ENCODE measurements at places on chromosomes 2 and 18.

- no peak for DNase-seq
These were observed 307.4 kb downstream of the CTNNA2 start for GRCh38 chr2:79820281-79820680.

DNA sequence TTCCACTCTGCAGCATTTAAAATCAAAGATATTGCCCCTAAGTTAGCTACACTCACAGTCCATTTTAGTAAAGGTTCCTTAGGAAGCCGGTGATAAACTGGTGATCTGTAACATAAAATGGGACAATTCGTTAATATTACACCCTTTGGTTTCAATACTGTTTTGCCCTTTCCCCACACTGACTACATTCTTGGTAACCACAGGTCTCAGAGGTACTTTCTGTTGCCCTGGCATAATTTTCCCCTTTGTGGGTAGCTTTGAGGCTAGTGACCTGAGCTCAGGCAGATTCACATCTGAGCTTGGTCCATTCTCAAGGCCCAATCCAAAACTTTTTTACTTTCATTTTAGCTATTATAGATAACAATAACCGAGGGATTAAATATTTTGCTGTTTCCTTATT, 32.9 kb upstream of the CSRNP3 start:
- no peak for DNase-seq

- DNase-seq: no peak
These were observed 507.9 kb downstream of the TXNL1 start for GRCh38 chr18:56130481-56130880.

GRCh38 chr2:148646231-148646559, 1.6 kb downstream of the EPC2 start:
- no peak for DNase-seq

DNA sequence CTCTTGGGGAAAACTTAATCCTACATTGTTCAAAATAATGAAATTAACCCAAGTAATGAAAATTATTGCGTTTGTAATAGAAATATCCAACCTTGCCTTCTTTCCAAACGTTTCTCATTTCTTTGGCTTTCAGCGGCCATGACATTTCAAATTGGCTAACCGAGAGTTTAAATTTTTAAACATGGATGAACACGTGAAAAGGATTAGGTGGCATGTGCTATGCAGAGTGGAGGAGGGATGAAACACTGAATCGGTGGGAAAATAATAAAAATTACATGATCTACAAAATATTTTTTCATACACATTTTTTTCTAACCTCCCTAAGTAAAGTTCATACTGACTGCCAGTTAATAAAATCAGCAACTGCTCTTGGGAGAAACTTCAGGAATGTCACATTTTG, 728.4 kb upstream of the PKDCC start:
- no peak for DNase-seq
